Activated naive CD4-positive, alpha-beta T cell treated with anti-CD3 and anti-CD28 coated beads for 36 hours (primary cell): ENCODE measurements at places on chromosomes 6 and 20. TPM values are rescaled to one million over a fixed set of nuclear protein-coding genes. Genes with fewer than 3 reads are reported as not detected.

DNA sequence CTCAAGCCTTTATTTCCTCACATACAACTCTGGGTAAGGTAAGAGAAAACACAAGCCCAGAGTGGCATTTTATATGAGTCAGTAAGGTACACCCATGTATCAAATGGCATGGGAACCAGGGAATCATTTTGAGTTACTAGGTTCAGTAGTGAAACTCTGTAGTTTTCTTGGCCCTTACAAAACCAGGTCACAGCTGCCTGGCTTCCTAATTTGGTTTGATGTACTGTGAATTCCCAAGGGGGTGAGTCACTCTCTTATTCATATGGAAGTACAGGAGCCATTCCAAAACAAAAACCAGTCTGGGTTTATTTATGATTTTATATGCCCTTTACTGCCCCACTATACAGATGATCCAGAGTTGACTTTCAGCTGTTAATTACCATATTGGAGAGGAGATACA lies 70.7 kb downstream of the PDE7B start:
- H3K4me3 ChIP-seq: no peak overlapping the region
- no peaks in the 10 kb centered on the region for H3K4me1 ChIP-seq
- H3K27me3 ChIP-seq: no peaks in the 10 kb centered on the region
- H3K27ac ChIP-seq: no peak overlapping the region

- no peak overlapping the region for H3K4me3 ChIP-seq
- peaks cover 6% of the 10 kb centered on the region for H3K27me3 ChIP-seq
- DNase-seq: no peak
These were observed 134.3 kb downstream of the IBTK start for GRCh38 chr6:82113231-82113630.

- no peak overlapping the region for H3K27ac ChIP-seq
- H3K27me3 ChIP-seq: no peaks in the 10 kb centered on the region
- H3K36me3 ChIP-seq: no peaks in the 10 kb centered on the region
These were observed 63.2 kb downstream of the FGD2 start for GRCh38 chr6:37068356-37069270.

DNA sequence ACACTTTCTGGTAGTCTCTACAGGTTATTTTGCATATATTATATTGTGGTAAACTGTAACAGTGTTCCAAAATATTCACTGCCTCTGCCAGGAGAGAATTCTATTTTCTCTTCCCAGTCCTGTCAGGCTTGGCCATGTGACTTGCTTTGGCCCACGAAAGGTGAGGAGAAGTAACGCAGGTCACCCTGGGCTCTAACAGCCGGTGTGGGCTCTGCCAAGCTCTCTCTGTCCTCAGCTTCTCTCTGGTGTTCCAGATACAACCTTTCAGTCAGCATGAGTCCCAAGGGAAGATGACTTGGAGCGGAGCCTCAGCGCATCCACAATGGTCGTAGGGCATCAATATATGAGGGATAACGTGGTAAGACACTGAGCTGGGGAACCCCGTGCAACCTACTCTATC lies 113.0 kb upstream of the RREB1 start:
- no peaks in the 10 kb centered on the region for H3K4me1 ChIP-seq
- no peaks in the 10 kb centered on the region for H3K36me3 ChIP-seq
- no peaks in the 10 kb centered on the region for H3K27me3 ChIP-seq
- H3K4me3 ChIP-seq: no peak overlapping the region
- DNase-seq: no peak

DNA sequence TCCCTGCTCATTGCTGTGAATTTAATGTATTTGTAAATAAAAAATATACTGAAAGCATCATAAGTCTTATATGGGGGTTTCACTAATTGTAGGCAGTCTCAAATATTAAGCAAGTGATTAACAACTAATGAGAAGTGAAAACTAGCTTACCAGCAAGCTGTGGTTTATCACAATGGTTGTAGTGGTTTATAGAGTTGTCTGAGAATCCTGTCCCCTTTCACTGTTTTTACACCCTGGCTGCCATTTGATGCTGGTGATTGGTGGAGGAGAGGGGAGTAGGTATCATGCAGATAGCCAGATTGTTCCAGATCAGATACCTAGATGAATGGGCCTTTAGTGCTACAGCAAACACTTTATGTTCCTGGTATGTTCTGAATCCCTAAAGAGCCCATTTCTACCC lies 6.0 kb downstream of the MKKS start:
- H3K4me3 ChIP-seq: no peak overlapping the region
- H3K27ac ChIP-seq: no peak overlapping the region
- H3K36me3 ChIP-seq: peaks cover 12% of the 10 kb centered on the region
- DNase-seq: no peak
- H3K27me3 ChIP-seq: no peaks in the 10 kb centered on the region

DNA sequence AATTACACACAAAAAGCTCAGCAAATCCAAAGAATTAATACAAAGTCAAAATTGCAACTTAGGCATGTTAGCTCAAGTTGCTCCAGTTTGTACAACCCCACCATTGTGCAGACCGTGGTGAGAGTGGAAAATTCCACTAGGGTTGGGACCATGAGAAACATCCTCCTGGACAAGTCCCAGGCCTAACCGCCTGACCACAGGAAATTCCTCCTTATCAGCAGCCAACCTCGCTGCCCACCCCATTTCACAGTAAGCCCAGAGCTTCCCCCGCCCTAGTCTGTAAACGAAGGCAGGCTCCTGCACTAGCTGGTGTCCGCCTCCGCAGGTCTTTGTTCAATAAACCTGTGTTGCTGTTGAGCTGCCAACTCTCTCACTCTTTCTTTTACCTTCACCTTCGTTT lies 1023.3 kb downstream of the EYS start:
- no peaks in the 10 kb centered on the region for H3K27me3 ChIP-seq
- no peaks in the 10 kb centered on the region for H3K36me3 ChIP-seq
- DNase-seq: no peak
- H3K27ac ChIP-seq: no peak overlapping the region

DNA sequence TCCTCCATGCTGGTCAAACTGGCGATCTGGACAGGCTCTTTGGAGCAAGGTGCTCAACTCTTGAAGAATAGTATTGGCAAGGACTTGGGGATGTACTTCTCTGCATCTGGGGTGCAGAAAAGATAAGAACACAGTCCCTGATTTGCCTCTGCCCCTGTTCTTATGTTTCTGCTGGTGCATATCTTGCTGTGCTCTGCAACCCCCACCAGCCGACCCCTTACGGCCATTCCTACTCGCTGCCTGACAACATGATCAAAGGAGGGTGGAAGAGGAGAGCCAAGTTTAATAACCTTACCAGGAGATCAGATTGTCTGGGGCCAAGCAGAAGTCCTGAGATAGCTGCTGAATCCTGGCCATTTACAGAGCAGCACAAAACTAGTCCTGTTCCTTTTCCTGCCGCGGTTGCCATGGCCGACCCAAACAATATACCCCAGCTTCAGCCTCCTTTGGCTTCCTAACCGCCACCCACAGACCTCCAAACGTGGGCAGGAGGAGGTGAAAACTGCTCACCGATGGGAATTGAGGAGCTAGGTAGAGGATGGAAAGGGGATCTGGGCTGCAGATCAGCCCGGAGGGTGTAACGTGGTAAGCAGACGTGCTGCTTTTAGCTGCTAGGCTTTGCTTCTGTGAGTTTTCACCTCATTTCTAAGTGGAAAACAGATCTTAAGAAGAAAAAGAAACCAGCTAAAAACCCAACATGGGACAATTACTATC lies 60.9 kb downstream of the ATXN1 start:
- no peaks in the 10 kb centered on the region for H3K27me3 ChIP-seq
- H3K4me3 ChIP-seq: peak overlapping the region; percentile 65
- peak; percentile 35 for DNase-seq
- H3K27ac ChIP-seq: peak overlapping the region; percentile 79
- peaks cover 66% of the 10 kb centered on the region for H3K4me1 ChIP-seq
- no peaks in the 10 kb centered on the region for H3K36me3 ChIP-seq

- H3K4me1 ChIP-seq: no peaks in the 10 kb centered on the region
- no peak for DNase-seq
- H3K27ac ChIP-seq: no peak overlapping the region
- H3K36me3 ChIP-seq: no peaks in the 10 kb centered on the region
- no peaks in the 10 kb centered on the region for H3K27me3 ChIP-seq
These were observed 1102.8 kb upstream of the FLRT3 start for GRCh38 chr20:15440049-15440820.

DNA sequence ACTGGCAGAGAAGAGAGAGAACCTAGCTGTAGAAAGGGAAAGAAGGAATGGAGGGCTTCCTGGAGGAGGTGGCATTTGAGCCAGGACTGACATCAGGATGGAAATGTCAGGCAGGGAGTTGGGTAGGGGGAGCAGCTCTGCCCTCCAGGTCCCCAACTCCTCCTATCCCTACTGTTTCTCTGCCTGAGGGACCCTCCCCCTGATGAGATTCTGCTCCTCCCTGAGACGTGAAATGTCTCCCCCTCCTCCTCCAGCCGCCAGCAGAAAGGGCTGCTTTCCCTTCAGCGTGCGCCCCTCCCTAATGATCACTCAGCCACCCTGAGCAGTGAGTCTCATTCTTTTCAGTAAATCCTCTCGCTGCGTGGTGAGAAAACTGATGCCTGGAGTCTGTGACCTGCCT lies 40.6 kb downstream of the HLA-DPB1 start:
- no peak for DNase-seq
- H3K27me3 ChIP-seq: peaks cover 44% of the 10 kb centered on the region
- no peaks in the 10 kb centered on the region for H3K36me3 ChIP-seq

DNA sequence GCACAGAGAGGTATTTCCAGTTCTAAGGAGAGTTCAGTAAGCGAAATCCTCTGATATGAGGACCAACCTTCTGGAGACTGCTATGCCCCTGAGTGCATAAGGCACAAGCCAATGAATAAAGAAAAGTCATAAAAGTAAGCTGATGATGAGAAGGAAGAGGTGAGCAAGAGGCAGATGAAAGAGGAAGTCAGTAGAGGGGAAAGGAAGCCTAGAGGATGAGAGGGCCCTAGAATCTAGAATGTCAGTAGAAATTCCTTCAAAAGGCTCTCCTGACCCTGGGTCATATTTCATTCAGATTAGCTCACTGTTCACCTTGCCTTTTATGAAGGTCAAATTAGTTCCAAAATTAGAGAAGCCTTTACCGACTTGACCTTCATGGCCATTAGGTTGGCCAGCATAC lies 209.2 kb downstream of the CD83 start:
- H3K4me1 ChIP-seq: peaks cover 14% of the 10 kb centered on the region
- no peak for DNase-seq
- H3K27ac ChIP-seq: no peak overlapping the region
- H3K36me3 ChIP-seq: no peaks in the 10 kb centered on the region
- H3K27me3 ChIP-seq: peaks cover 7% of the 10 kb centered on the region

DNA sequence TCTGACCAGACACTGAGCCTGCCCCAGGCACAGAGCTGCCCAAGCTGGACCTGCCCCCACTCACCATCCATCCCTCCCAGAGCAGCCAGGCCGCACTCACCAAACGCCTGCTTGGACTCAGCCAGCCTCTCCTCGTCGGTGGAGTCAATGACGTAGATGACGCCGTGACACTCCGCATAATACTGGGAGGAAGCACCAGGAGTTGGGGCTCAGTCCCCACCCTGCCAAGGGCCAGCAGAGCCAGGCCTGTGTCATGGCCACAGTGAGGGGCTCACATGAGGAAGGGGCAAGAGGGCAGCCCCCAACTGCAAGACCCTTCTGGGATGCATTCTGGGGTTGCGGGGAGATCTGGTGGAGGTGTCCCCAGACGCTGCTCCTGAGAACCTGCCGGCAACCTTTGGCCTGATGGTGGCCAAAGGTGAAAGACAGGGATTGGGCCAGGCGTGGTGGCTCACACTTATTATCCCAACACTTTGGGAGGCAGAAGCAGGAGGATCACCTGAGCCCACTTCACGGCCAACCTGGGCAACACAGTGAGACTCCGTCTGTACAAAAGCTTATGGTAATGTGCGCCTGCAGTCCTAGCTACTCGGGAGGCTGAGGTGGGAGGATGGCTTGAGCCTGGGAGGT lies 5.6 kb downstream of the ARFRP1 start:
- no peak for DNase-seq
- peak overlapping the region; percentile 71 for H3K27ac ChIP-seq
- H3K27me3 ChIP-seq: no peaks in the 10 kb centered on the region
- H3K4me3 ChIP-seq: no peak overlapping the region

GRCh38 chr6:21752054-21752811 lies 158.7 kb downstream of the SOX4 start:
- H3K4me1 ChIP-seq: no peaks in the 10 kb centered on the region
- H3K27me3 ChIP-seq: no peaks in the 10 kb centered on the region
- no peak for DNase-seq

- H3K36me3 ChIP-seq: peaks cover 2% of the 10 kb centered on the region
- no peak for DNase-seq
- peaks cover 36% of the 10 kb centered on the region for H3K27me3 ChIP-seq
- peaks cover 8% of the 10 kb centered on the region for H3K4me1 ChIP-seq
These were observed 845 bp upstream of the ANKRD60 start for GRCh38 chr20:58229198-58229798.

- no peaks in the 10 kb centered on the region for H3K36me3 ChIP-seq
- no peak overlapping the region for H3K4me3 ChIP-seq
- H3K27ac ChIP-seq: no peak overlapping the region
- peaks cover 4% of the 10 kb centered on the region for H3K27me3 ChIP-seq
These were observed 92.7 kb downstream of the PHACTR3 start for GRCh38 chr20:59697068-59697467.

Gene TREM1
- total RNA-seq: 4.5 TPM

Gene NKX2-2
- total RNA-seq: not detected

Gene RIMS1
- total RNA-seq: not detected

Gene KCNK15
- total RNA-seq: 1.0 TPM

Gene TCF15
- total RNA-seq: not detected

Gene KIF25
- not detected for total RNA-seq

Gene TMEM200A
- not detected for total RNA-seq
